ENCODE measurements at places on chromosomes 5 and 9.

DNA sequence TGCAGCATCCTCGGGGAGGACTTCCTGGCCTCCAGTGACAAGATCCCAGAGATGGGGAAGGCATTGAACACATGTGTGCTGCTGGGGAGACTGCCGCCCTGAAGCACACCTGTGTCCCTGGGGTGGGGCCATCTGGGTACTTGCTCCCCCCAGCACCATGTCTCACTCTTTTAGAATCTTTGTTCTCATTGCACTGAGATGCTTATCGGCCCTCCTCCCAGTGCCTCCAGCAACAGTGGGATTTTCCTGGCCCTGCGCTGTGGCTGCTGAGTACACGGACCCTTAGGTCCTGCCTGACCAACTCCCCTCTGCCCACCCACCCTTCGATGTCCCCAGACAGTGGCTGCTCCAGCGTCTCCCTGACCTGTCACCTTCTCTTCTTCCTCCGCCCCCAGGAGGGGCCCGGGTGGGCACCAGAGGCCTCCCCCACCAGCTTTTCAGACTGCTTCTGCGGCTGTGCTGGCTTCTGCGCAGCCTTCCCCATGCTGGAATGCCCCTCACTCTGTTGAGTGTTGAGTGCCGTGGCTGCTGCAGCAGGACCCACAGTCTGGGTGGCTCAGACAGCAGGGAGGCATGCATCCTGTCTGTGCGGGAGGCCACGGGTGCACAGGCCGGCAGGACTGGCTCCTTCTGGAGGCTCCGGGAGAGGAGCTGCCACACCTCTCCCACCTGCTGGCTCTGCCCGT, 145.9 kb upstream of the IRX2 start:
- no peak for DNase-seq

GRCh38 chr9:130665029-130665430, 636 bp downstream of the PRDM12 start:
- DNase-seq, result no peak

DNA sequence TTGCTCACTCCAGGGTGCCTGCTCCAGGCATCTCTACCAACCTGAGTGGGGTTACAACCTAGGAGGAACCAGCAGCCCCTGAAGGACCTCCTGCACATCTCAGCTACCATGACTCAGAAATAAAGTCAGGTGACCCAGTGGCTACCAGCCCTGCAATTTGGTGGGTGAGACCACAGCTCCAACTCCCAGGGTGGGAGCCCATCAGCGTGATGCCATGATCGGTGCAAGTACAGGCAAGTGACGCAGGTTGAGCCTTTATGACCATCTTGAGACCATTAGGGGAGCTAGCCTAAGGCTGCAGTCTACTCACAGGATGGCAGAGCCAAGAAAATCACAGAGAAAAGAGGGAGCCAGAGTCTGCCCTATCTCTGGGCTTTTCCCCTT, 8.6 kb downstream of the SEPTIN8 start:
- DNase-seq, result no peak

GRCh38 chr9:90870621-90871326, 69.2 kb downstream of the SYK start:
- DNase-seq, result peak; percentile 52

DNA sequence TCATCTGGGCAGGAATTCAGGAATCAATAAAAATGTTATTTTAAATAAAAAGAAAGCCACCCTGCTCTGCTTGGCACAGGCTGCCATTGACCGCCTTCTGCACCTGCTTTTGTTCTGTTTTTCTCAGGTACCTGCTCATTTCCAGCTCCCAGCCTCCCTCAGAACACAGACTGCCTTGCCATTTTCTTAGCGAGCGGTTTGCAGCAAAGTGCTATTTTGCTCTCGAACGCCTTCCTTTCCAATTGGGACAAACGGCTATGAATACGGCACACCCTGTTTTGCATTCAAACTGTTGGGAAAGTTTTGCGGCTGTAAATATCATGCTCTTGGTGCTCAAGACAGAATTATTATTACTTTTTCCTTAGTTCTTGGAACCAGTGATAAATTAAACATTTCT, 25.1 kb upstream of the FCN1 start:
- no peak for DNase-seq

DNA sequence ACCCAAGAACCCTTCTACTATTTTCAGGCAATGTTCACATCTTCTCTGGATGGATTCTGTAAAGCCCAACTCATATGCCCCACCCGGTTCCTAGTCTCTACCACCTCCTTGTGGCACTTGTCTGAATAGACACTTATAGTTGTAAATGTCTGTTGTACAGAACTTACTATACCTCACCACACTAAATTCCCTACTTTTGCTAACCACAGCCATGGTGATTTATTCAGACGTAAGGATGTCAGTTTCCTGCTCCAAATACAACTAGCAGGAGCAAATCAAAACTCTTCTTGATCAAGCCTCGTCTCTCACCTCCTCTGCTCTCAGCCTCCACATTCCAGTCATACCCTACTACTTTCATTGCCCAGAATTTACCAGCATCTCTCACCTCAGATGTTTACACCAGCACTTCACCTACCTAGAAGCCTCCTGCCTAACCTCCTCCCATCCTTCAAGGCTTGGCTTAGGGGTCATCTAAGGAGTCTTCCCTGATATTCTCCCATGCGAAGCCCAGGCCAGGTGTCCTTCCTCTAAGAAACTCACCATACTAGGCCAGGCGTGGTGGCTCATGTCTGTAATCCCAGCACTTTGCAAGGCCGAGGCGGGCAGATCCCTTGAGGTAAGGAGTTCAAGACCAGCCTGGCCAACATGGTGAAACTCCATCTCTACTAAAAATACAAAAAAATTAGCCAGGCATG, 75.5 kb downstream of the MAPKAP1 start:
- peak; percentile 76 for DNase-seq

DNA sequence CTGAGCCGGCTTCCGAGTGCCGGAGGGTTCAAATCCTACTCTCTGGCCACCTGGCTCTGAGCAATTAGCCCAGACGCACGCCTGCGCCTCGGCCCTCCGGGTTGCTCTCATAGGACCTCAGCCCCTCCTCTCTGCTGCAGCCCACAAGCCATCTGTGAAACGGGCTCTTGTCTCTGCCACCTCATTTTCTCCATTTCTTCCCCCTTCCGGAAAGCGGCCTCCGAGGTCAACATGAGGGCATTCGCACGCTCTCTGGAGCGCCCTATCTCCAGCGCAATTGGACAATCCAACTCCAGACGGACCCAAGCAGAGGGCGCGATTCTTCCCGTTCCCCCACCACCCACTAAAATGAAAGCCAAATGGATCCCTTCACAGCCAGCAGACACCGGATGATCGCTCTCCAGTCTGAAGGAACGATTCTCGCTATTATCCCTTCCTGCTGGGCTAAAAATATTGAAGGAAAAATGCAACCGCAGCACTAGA, 41.5 kb downstream of the VAV2 start:
- no peak for DNase-seq

GRCh38 chr5:137308311-137308710, 190.8 kb downstream of the SPOCK1 start:
- DNase-seq, result no peak

DNA sequence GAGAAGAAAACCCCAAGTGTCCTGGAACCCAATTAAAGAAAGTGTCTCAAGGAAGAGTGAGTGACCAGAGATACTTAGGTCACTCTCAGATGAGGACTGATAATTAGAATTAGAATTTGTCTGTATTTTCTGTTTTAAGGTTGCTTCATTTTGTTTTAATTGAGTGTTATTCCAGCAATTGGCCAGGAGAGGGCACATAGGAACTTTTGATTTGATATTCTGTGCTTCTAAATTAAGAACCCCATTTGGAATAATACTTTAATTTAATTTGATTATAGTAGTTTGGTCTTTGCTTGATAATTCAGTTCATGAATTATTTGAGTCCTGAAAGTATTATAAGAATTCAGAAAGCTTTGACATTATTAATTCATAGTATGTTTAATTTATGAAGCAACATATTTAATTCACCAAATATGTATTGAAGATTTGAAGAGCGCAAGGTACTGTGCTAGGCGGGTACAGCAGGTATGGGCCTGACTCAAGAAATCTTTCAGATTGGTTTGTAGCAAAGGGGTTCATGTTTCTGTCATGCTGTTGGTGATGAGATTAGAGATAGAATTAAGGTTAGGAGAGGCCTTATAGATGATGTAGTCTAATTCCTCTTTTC, 4.9 kb downstream of the MRPL22 start:
- peak; percentile 49 for DNase-seq

DNA sequence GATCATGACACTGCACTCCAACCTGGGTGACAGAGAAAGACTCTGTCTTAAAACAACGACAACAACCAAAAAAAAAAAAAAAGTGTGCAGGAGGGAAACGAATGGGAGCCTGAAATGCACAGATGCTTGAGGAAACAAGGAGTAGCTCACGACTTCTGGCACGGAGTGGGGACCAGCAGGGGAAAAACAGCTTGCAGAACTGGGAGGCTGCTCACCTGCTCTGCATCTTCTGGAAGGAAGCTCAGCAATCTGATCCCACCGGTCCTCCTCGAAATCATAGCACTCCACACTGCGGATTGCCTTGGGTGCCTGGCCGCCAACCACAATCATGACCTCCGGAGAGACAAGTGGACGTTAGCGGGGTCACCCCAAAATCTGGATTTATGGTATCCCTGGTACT, 96.2 kb downstream of the KLHL3 start:
- no peak for DNase-seq

- no peak for DNase-seq
These were observed 191.0 kb downstream of the RAB3C start for GRCh38 chr5:58773744-58774441.

DNA sequence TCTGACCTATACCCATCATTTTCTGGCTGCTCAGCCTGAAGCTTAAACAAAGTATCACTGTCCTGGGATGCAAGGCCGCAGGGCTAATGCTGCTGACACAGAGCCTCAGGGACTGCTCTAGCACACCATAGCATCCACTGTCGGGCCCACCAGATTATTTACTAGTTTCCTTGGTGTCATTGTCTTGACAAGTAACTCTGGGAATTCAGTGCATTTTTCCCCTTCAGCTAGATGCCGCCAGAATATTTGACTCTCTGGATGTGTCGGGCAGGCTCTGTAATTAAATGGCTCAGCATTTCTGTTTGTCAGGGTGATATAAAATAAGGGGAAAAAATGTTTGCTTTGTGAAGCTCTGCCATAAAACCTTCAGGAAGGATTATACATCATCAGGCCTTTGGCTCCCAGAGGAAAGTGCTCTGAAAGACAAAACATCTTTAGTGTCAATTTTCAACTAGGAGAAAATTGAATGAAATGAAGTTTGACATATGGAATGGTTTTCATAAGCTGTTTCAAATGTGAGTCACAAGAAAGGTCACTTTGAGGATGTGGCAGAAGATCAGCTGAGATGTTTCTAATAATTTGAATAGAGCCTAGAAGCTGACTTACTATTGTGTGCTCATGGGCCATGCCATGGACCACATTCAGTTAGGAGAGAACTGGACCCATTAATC, 350.1 kb downstream of the TMEM232 start:
- DNase-seq, result peak; percentile 49

DNA sequence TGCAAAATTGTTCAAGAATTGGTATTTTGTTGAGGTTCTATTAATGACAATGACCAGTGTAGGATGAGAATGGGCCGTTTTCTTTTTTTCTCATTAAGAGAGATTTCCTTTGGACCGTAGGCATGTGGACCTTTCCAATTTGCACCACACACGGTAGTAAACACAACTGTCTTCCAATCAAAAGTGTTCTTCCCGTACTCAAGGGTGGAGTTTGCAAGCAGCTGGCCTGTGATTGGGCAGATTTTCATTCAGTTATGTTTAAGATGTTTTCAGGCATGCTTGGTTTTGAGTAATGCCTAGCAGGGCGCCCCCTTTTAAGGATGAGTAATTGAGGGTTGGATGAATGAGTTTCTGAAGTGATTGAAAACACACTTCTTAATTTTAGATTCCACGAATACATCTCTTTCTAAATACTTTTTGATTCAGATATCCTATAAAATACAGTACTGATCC, 2.5 kb downstream of the KDM3B start:
- DNase-seq, result peak; percentile 84

- DNase-seq, result peak; percentile 80
These were observed 74.2 kb downstream of the WWC1 start for GRCh38 chr5:168365581-168366081.

GRCh38 chr5:55096861-55097260, 5.6 kb upstream of the GZMA start:
- DNase-seq, result no peak

DNA sequence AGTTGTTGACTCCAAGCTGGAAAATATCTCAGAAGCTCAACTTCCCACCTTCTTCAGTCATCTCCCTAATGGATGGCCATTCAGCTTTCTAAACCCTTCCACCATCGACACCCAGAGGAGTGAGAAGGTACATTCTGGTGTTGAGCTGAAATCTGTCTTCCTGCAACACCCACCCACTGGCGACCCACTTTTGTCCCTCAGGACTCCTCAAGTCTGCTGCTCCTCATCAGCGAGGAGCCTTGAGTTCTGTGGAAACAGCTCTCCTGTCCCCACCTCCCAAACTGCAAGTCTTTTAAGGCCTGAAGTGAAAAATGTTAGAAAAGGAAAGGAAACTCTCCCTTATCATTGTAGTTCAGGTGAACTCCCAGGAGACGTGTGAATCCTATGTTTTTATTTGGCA, 111.5 kb upstream of the HAND1 start:
- DNase-seq, result no peak

DNA sequence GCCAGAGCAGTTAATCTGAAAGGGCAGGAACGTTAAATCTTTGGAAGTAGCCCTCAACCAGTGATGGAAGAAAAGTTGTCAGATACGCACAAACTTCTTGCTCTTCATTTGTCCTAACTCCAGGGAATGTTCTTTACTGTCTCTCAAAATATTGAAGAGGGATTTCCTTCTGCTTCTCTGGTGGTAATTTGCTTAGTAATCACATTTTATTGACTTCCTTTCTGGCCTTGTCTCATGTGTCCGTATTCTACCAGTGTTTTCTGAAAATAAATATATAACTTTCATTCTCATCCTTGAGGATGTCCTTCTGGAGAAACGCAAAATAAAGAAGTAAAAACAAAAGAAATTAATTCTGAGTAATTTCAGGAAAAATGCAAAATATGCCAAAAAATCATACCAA, 282.1 kb downstream of the CYLC2 start:
- DNase-seq, result no peak

DNA sequence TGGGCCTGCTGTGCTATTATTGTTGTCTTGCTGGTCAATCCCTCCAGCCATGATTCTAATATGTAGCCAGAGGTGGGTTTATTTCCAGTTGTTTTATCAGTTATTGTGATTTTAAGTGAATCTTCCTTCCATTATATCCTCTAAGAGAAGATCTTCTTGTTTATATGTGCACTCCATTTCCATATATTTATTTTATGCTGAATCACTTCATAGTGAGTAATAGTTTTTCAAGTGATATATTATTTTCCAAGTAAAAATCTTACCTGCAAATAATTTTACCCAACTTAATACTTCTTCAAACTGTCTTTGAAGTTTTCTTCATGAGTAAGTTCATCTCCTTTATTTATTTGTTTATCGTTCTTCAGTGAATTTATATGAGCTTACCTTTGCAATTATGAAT, 13.5 kb upstream of the GPR150 start:
- no peak for DNase-seq

GRCh38 chr5:138077064-138077696, 6.7 kb upstream of the WNT8A start:
- DNase-seq, result peak; percentile 83

All from GM03348 (cell line).